Thoracic aorta (tissue), 2 donors: ENCODE measurements at places on chromosomes 2 and 18. TPM values are rescaled to one million over a fixed set of nuclear protein-coding genes. Genes with fewer than 3 reads are reported as not detected.

GRCh38 chr2:178159966-178160365 is 34.3 kb upstream of the OSBPL6 start:
- no peaks in the 10 kb centered on the region for H3K27me3 ChIP-seq
- no peaks in the 10 kb centered on the region for H3K4me1 ChIP-seq
- H3K36me3 ChIP-seq: no peaks in the 10 kb centered on the region
- no peak overlapping the region for H3K4me3 ChIP-seq
- DNase-seq: no peak

- H3K27ac ChIP-seq: no peak overlapping the region
- H3K4me3 ChIP-seq: no peak overlapping the region
- no peaks in the 10 kb centered on the region for H3K36me3 ChIP-seq
Measured at GRCh38 chr18:62766266-62766665, 50.9 kb downstream of the PHLPP1 start.

ATP6V1C2 gene
- 5.3 TPM for total RNA-seq

DNA sequence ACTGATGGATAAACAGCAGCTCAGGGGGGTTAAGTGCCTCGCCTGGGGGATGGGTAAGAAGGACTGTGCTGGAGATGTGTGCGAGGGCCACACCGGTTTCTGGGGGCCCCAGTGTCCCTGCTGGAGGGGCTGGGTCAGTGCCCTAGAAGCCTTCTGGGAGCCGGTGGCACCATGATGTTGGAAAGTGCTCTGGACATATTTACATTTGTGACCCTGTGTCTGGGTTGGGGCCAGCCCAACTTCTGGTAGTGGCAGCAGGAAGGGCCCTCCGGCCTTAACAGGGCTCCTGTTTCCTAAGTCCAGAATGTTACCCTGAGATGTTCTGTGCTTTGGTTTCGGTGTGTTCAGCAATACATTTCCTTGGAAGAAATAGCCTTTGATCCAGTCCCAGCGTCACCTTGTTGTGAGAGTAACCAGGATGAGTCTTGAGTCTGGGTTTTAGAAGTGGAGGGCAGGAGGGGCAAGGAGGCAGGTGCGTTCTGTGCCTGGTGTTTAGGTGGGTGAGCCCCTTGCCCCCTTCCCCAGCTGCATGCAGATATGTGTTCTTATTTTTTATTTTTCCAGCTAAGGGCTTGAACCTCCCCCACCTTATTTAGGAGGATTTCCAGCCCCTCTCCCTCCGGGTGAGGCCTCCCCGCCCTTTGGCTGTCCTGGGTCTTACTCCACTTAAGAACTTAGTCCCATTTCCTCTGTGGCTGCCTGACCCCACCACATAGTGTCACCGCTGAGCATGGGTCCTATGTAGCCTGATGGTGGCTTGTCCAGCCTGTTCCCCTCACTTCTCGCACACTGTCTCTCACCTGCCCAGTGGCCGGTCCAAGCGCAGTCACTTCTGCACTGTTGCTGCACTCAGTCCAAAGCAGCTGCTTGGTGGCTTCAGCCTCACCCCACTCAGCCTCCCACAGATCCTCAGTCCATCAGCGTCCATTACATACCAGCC is 132.7 kb upstream of the HS6ST1 start:
- no peak overlapping the region for H3K4me3 ChIP-seq
- no peaks in the 10 kb centered on the region for H3K36me3 ChIP-seq
- no peaks in the 10 kb centered on the region for H3K4me1 ChIP-seq
- DNase-seq: no peak

GRCh38 chr2:231709636-231709980 is 1.3 kb downstream of the PTMA start:
- peak overlapping the region; percentile 92 for H3K4me3 ChIP-seq
- H3K27ac ChIP-seq: peak overlapping the region; percentile 96
- H3K36me3 ChIP-seq: peaks cover 9% of the 10 kb centered on the region
- peaks cover 52% of the 10 kb centered on the region for H3K4me1 ChIP-seq
- H3K27me3 ChIP-seq: no peaks in the 10 kb centered on the region
- DNase-seq: no peak

SOWAHC gene
- 29.4 TPM for total RNA-seq

CTLA4 gene
- total RNA-seq: not detected

DNA sequence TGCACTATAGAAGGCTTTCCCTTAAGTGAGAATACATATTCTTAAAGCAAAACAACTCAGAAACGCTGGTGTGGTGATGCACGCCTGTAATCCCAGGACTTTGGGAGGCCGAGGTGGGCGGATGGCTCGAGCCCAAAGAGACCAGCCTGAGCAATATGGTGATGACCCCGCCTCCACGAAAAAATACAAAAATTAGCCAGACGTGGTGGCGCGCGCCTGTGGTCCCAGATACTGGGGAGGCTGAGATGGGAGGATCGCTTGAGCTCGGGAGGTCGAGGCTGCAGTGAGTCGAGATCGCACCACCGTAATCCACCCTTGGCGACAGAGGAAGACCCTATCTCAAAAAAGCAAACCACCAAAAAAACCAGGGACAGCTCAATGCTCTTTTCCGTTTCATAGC is 750 bp upstream of the CCDC150 start:
- H3K4me1 ChIP-seq: peaks cover 4% of the 10 kb centered on the region
- H3K36me3 ChIP-seq: no peaks in the 10 kb centered on the region
- no peak for DNase-seq

DNA sequence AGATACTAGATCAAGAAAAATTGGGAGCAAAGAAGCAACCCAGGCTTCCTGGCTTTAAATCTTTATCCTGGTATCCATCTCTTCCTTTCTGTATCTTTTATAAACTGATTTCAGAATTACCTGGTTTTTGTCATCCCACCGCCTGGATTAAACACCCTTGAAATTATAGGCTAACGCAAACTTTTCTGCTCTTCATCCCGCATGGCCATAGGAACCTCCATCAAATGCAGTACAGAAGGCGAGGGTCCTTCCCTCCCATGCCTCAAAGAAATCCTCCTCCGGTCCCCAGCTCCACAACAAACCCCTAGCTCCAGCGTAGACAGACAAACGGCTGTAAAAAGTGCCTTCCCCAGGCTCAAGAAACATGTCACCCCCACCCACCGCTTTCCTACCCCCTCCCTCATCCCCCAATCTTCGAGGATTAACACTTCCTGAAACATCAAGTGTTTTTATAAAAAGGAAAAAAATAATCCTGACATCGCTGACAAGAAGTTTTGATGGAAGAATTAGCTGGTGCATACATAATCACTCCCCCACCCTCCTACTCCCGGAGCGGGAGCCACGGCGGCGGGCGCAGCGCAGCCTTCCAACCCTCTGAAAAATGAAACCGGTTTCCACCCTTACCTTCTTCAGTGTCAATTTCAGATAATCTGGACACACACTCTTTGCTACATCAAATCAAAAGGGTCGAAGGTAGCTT is 7.6 kb downstream of the DLX1 start:
- H3K4me1 ChIP-seq: peaks cover 35% of the 10 kb centered on the region
- no peak overlapping the region for H3K27ac ChIP-seq
- no peak overlapping the region for H3K4me3 ChIP-seq
- DNase-seq: no peak
- peaks cover 70% of the 10 kb centered on the region for H3K27me3 ChIP-seq

- no peak overlapping the region for H3K4me3 ChIP-seq
- H3K27me3 ChIP-seq: no peaks in the 10 kb centered on the region
- H3K36me3 ChIP-seq: no peaks in the 10 kb centered on the region
- no peaks in the 10 kb centered on the region for H3K4me1 ChIP-seq
- H3K27ac ChIP-seq: no peak overlapping the region
Measured at GRCh38 chr2:126979039-126980003, 80.6 kb downstream of the TEX51 start.

- no peak overlapping the region for H3K4me3 ChIP-seq
- DNase-seq: no peak
- no peaks in the 10 kb centered on the region for H3K36me3 ChIP-seq
- no peaks in the 10 kb centered on the region for H3K27me3 ChIP-seq
Measured at GRCh38 chr2:173583196-173583595, 228.5 kb downstream of the CDCA7 start.

EPHA4 gene
- 53.3 TPM for total RNA-seq

- H3K4me3 ChIP-seq: no peak overlapping the region
- no peak overlapping the region for H3K27ac ChIP-seq
- DNase-seq: no peak
Measured at GRCh38 chr18:32478317-32478716, 7.6 kb upstream of the GAREM1 start.

- H3K36me3 ChIP-seq: no peaks in the 10 kb centered on the region
- no peak overlapping the region for H3K27ac ChIP-seq
- no peak for DNase-seq
- no peak overlapping the region for H3K4me3 ChIP-seq
- H3K27me3 ChIP-seq: no peaks in the 10 kb centered on the region
Measured at GRCh38 chr2:10915236-10915635, 3.5 kb downstream of the KCNF1 start.

GRCh38 chr2:237888389-237888788 is 29.0 kb downstream of the RAMP1 start:
- no peak for DNase-seq
- peak overlapping the region; percentile 98 for H3K27ac ChIP-seq
- H3K36me3 ChIP-seq: no peaks in the 10 kb centered on the region
- peaks cover 67% of the 10 kb centered on the region for H3K4me1 ChIP-seq
- H3K4me3 ChIP-seq: no peak overlapping the region

MEP1B gene
- not detected for total RNA-seq

DNA sequence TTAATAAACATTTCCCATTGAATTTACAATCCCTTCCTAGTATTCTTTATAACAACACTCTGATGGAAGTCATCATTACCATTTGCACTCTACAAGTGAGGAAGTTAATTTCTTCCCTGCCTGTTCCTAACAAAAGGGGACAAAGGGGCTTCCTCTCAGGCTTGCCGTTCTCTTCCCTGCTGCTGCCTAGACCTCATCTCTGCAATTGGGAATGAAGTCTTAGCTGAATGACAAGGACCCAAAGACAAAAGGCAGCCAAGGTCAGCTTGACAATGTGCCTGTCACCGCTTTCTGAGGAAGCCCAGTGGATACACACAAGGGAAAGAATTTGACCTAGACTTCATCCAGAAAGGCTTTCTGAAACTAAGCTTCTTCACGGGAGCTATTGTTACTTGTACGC is 416.4 kb downstream of the CMPK2 start:
- H3K4me3 ChIP-seq: no peak overlapping the region
- H3K36me3 ChIP-seq: no peaks in the 10 kb centered on the region
- no peaks in the 10 kb centered on the region for H3K4me1 ChIP-seq

GRCh38 chr2:216074794-216075193 is 6.8 kb downstream of the PECR start:
- H3K36me3 ChIP-seq: no peaks in the 10 kb centered on the region
- no peaks in the 10 kb centered on the region for H3K4me1 ChIP-seq
- no peaks in the 10 kb centered on the region for H3K27me3 ChIP-seq
- no peak for DNase-seq

DNA sequence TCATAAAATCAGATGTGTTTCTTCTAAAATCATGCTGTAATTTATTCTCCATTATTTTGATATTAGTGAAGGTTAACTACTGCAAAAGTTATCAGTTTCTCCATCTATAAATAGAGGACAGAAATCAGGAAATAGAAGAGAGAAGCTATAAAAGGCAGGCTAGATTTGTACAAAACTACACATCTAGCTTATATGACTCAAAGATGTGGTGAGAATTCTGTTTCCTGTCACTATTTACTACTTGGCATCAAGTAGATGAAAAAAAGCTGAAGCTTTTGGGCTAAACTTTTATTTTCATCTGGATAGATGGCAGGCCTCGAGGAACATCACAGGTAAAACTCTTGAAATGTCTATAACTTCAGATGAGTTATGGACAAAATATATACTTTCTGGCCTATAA is 49.8 kb upstream of the NAB1 start:
- peaks cover 10% of the 10 kb centered on the region for H3K4me1 ChIP-seq
- no peak overlapping the region for H3K4me3 ChIP-seq
- no peaks in the 10 kb centered on the region for H3K27me3 ChIP-seq

DNA sequence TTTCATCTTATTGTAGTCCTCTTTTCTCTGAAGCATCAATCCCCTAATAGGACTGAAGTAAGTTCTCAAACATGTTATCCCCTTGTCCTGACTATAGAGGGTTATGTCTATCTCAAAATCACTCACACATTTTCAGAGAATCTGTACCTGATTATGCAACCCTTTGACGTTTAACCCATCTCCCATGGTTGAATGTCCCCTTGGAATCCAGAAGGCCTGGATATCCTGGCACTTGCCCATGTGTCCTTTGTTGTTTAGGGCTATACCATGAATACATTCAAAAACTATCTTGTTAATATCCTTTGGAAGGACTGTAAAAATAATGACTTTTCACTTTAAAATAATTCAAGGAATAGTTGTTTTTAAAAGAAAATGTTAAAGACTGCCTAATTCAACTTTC is 66.3 kb upstream of the PSMD14 start:
- no peaks in the 10 kb centered on the region for H3K36me3 ChIP-seq
- no peak overlapping the region for H3K27ac ChIP-seq
- no peaks in the 10 kb centered on the region for H3K27me3 ChIP-seq
- no peak for DNase-seq
- H3K4me1 ChIP-seq: peaks cover 5% of the 10 kb centered on the region
- no peak overlapping the region for H3K4me3 ChIP-seq

KCNIP3 gene
- total RNA-seq: 12.5 TPM

GRCh38 chr2:59183070-59183469 is 941.9 kb upstream of the FANCL start:
- no peak overlapping the region for H3K4me3 ChIP-seq
- no peak for DNase-seq
- no peaks in the 10 kb centered on the region for H3K36me3 ChIP-seq

DNA sequence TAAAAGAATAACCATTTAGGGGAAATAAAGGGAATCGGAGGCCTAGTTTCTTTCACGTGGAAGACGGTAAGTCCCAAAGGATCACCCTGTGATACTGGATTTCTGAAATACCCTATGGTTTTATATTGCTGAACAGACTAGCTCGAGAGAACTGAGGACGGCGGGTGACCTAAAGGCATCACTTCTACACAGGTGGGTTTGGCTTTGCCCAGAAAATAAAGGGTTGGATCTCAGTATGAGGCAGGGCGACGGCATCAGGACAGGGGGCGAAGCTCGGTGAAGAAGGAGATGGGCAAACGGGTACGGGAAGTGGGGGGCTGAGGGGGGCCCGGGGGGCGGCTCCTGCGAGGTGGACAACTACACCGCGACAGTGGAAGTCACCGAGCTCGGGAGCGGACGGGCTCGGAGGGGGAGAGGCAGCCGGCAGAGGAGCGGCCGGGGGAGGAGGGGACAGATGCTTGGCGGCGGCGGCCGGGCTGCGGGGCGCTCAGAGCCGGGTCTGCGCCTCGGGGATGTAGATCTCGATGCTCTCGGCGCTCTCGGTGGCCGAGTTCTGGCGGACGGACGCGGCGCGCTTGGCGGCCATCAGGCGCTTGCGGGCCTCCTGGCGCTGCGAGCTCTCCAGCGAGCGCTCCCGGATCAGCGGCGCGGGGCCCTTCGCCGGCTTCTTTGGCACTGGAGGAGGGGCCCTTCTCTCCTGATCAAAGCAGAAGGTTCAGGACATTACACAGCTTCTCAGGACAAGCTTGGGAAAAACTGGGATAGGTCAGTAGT is 48.9 kb downstream of the TGIF1 start:
- no peaks in the 10 kb centered on the region for H3K36me3 ChIP-seq
- H3K27ac ChIP-seq: no peak overlapping the region
- peak overlapping the region; percentile 70 for H3K4me3 ChIP-seq

- no peak within 1 kb of the TSS for H3K4me3 ChIP-seq
- H3K27me3 ChIP-seq: no peaks in the 10 kb centered on the region
- no peaks in the 10 kb centered on the region for H3K4me1 ChIP-seq
Measured at GRCh38 chr2:196809260-196809659, at the start of gene C2orf66. Gene C2orf66 (minus strand): TSS chr2:196809355. CDS start chr2:196809336, 19 bp downstream.

- H3K27ac ChIP-seq: peak overlapping the region; percentile 62
- no peaks in the 10 kb centered on the region for H3K36me3 ChIP-seq
- H3K4me3 ChIP-seq: no peak overlapping the region
- H3K27me3 ChIP-seq: no peaks in the 10 kb centered on the region
- DNase-seq: no peak
- H3K4me1 ChIP-seq: peaks cover 14% of the 10 kb centered on the region
Measured at GRCh38 chr2:9174771-9175437, 31.7 kb upstream of the ASAP2 start.

DCDC2C gene
- total RNA-seq: 6.6 TPM

GRCh38 chr2:41160439-41160838 is 708.5 kb upstream of the SLC8A1 start:
- DNase-seq: no peak
- no peak overlapping the region for H3K27ac ChIP-seq
- H3K4me1 ChIP-seq: no peaks in the 10 kb centered on the region
- no peak overlapping the region for H3K4me3 ChIP-seq

SERPINB4 gene
- not detected for total RNA-seq
